GM12878 (cell line): ENCODE measurements at places on chromosomes 4 and X.

GRCh38 chr4:77358315-77358928 lies 201.4 kb downstream of the CCNG2 start:
- H3K4me1 ChIP-seq = no peaks in the 10 kb centered on the region; the same call in 1 of the 2 replicates
- no peak for DNase-seq
- no peaks in the 10 kb centered on the region for H3K27me3 ChIP-seq
- no peak overlapping the region for H3K4me3 ChIP-seq
- H3K27ac ChIP-seq = no peak overlapping the region

GRCh38 chrX:16114611-16115010 lies 8.8 kb upstream of the GRPR start:
- peaks cover 10% of the 10 kb centered on the region for H3K4me1 ChIP-seq
- H3K27ac ChIP-seq = no peak overlapping the region
- H3K4me3 ChIP-seq = no peak overlapping the region
- no peaks in the 10 kb centered on the region for H3K36me3 ChIP-seq
- no peaks in the 10 kb centered on the region for H3K27me3 ChIP-seq
- no peak for DNase-seq

GRCh38 chrX:8731559-8732395 lies at the start of gene ANOS1:
ANOS1 (minus strand) TSS chrX:8732137; CDS start chrX:8732036, 101 bp downstream.
- no peak within 1 kb of the TSS for H3K4me3 ChIP-seq
- no peak within 1 kb of the TSS for H3K27ac ChIP-seq
- no peak for DNase-seq

- no peak overlapping the region for H3K27ac ChIP-seq
- no peaks in the 10 kb centered on the region for H3K27me3 ChIP-seq
- H3K4me3 ChIP-seq = no peak overlapping the region
- no peaks in the 10 kb centered on the region for H3K36me3 ChIP-seq
- no peaks in the 10 kb centered on the region for H3K4me1 ChIP-seq
These were observed 143.6 kb downstream of the RCHY1 start for GRCh38 chr4:75370576-75370975.

- H3K36me3 ChIP-seq = no peaks in the 10 kb centered on the region
- no peak overlapping the region for H3K27ac ChIP-seq
- no peaks in the 10 kb centered on the region for H3K4me1 ChIP-seq
- DNase-seq = no peak
- no peak overlapping the region for H3K4me3 ChIP-seq
- H3K27me3 ChIP-seq = no peaks in the 10 kb centered on the region
These were observed 797.3 kb upstream of the FRG1 start for GRCh38 chr4:189143263-189143952.
